ENCODE measurements at places on chromosomes 2 and 18.

GRCh38 chr18:46067438-46068007 lies 4.5 kb downstream of the PSTPIP2 start:
- no peak for DNase-seq

GRCh38 chr2:85393836-85394235 lies 16.3 kb downstream of the CAPG start:
- no peak for DNase-seq

DNA sequence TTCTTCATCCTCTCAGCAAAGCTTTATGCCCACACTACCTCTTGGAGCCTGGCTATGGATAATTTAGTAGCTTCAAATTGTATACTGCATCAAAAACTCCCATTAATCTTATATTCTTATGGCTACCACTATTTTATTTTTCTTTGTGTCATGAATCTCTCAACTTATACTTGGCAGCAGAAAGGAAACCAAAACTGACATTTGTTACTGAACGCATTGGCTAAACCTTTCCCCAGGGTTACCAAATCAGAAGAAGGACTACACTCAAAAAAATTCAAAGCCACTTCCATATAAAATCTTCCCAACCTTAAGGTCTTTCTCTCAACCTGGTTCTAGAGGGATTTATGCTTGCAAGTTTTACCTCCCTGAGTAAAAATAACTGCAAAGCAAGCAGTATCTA lies 97.0 kb upstream of the REG3G start:
- DNase-seq = no peak

DNA sequence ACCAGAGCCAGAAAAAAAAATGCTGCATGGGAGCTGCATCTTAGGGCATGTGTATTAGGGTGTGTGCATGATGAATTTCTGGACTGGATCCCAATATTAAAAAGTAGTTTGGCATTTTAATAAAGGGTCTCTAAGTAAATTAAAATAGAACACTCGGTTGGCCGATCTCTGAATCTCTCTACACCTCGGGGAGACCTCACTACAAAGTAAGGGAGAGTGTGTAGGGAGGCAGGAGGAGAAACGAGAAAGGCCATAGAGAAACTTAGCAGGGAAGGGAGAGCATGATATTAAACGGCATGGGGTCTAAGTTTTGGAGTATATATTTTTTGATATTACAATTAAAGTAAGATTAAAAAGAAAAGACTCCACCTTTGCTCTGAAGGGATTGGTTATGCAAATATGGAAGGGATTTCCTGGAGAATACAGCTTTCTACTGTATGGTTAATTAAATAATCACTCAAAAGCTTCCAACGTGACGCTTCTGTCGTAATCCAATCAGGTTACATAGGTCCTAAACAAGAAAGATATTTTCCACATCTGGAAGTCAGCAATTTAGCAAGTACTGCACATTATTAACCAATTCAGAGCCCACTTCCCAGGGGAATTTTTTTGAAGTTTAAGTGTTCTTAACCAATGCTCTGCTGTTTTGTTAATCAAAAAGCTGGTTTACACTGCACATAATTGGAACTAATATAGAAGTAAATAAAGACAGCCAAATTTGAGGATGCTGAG lies 1.0 kb upstream of the ZEB2 start:
- DNase-seq = no peak

GRCh38 chr2:45938649-45939511 lies 287.4 kb downstream of the PRKCE start:
- DNase-seq = no peak

GRCh38 chr2:27086724-27087593 lies at the start of gene KHK:
Gene KHK, plus strand, starts transcription at chr2:27086772. Its CDS starts 488 bp downstream, at chr2:27087260.
- DNase-seq = no peak

- DNase-seq = no peak
These were observed 34.1 kb upstream of the GRB14 start for GRCh38 chr2:164655336-164655735.

DNA sequence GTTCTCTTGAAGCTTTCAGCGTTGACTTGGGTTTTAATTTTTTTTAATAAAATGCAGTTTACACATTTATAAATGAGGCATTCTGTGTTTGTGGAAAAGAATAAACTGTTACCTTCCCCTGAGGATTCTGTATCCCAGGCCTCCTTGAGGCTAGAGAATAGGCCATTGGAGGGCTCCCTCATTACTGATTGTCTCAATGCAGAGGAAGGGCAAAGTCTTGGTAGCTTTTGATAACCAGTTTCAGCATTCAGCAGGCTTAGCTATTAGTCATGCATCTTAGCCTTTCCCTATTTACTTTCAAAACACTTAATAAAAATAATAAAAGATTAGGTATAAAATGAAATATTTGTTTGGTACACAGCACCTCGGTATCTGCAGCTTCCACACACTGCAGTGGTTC lies 58.1 kb upstream of the OTX1 start:
- no peak for DNase-seq

DNA sequence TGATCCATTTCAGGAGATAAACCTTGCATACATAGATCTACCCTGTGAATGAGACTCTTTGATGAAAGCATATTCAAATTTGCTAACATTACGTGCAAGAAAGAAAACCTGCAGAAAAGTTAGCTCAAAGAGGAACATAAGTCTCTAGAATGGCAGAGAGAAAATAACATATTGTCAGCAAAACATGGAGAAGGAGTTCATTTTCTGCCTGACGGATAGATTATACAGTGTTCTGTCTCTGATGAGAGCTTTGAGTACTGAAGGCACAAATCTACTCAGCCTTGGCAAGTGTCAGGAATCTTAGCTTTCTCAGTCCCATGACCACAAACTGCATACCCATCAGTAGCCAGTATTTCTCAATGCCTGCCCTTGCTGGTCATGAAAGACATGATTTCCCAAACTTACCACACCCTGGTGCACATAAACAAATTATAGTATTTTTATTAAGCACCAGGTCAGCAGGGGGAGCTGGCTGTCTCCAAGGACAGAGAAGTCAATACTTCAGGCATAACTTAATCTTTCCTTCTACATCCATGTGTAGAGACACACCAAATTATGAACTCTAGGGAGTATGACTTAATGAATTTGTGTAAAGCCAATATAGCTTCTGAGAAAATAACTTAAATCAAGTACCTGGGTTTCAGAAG lies 401.2 kb upstream of the SOX11 start:
- no peak for DNase-seq

- no peak for DNase-seq
These were observed 1752.4 kb upstream of the CELF4 start for GRCh38 chr18:39318008-39318407.

GRCh38 chr2:65360441-65360840 lies 72.0 kb downstream of the SPRED2 start:
- peak; percentile 28 for DNase-seq

DNA sequence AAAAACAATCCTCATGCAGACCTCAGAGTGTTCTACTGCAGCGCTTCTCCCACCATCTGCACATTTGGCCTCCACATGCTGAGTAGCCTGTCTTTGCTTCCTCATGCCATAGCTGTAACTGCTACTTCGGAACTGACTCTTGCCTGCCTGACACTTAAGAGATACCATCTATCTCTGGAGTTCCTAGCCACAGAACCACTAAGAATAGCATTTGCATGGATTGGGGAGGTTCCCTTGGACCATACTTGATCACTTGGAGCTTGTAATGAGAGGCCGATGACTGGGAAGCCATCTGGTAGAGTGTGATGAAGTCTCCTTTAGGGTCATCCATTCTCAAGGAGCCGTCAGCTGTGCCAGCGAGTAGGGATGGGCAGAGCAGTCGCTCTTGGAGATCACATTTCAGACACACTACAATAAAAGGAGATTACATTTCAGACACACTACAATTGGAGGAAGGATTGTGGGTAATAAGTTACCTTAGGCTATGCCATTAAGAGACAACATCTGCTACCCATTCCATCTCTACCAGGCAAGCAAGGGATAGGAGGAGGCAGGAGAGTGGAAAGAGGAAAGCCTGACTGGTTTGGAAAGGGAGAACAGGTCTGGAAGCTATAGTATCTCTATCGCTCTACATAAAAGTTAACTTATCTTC lies 21.8 kb downstream of the DOK1 start:
- DNase-seq = no peak

DNA sequence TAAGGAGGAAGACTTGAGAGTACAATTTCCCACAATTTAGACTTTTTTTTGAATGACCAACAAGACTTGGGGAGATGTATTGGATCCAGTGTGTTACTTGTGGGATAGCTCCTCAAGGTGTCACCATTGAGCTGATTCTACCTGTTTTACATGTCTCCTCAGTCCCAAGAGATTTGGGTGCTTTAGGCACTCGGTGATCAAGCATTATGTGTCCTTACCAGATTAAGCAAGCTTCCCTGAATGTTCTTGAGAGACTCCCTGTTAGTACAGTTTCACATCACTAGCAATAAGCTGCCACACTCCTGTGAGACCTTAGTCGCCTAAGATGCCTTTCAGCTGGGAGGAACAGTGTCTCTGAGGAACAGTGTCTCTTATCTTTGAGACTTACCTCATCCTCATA lies 384.3 kb upstream of the SYT4 start:
- DNase-seq = no peak

DNA sequence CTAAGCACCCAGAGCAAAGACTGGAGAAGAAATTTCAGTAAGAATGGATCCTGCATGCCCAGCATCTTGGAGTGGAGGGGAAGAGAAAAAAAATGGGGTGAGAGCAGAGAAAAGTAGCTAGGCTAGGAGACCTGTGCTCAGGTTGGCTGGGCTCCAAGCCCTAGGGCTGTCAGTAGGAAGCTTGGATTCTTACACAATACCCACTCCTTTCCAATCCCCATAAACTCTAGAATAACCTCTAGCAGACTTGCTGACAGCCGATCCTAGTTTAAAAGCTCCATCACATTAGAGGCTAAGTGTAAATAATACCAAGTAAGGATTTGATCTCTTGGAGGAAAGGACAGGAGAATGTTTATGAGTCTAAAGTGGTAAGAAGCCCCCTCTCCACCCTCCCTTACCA lies 46.2 kb upstream of the NABP1 start:
- no peak for DNase-seq

- DNase-seq = no peak
These were observed 3.3 kb upstream of the SLC14A2 start for GRCh38 chr18:45611943-45612342.

- no peak for DNase-seq
These were observed 7.3 kb upstream of the HTR2B start for GRCh38 chr2:231132129-231132528.

DNA sequence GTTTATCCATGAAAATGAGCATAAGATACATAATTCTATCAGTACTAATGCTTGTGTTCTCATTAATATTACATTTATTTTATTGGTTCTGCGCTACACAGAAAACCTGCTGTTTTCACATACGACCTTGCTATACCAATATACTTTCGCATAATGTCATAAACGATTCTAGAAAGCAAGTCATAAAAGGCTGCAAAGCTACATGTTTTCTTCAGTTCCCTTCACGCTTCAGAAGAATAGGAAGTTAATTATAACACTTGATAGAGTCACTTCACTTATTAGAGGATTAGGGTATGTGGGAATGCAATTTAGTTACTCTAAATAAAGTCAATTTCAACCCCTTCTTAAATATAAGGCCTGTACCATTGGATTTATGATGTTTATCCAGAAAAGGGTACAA lies 29.0 kb downstream of the PSME4 start:
- no peak for DNase-seq

DNA sequence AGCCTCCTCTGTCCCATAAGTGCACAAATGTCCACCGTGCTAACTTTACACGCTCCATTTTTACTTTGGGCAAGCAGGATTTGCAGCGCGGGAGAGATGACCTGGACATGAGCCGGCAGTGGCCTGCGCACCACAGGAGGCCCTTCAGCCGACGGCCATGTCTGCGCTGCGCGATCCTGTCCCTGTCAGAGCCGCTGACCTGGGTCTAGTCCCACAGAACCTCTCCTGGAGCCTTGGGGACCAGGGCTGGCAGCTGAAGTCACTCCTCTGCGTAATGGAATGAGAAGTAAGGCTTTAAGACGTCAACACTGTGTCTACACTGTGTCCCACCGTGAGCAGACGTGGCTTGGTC lies 29.6 kb downstream of the ADI1 start:
- no peak for DNase-seq

DNA sequence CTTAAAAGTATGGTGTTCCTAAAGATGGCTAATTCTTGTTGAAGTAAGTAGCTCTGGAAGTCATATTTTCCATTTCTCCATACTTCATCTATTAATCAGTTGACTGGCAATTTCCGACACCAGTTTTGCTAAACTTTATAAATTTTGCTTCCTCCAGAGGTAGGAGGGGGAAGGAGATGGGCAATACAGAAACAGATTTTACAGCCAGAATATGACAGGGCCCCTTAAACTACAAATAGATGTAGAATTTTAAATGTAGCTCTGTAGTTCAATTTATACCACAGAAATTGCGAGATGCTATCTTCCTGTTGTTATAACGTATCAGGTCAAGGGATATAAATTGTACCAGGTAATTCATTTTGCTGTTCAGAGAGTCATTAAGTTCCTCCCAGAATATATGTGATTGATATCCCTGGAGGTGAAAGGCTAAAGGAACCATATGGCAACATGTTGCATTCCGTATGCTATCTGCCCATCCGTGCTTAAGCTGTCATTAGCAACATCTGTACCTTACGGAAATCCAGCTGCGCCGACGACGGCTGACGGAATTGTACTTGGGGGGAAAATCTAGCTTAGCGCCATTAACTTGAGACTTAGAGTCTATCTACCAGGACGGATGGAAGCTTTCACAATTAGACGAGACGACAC lies 8.4 kb upstream of the NR4A2 start:
- peak; percentile 70 for DNase-seq

GRCh38 chr2:201746551-201746950 lies 34.2 kb downstream of the ALS2 start:
- DNase-seq = no peak

GRCh38 chr2:115163572-115163971 lies 721.1 kb downstream of the DPP10 start:
- no peak for DNase-seq

- DNase-seq = no peak
These were observed 45.2 kb upstream of the ST3GAL5 start for GRCh38 chr2:85933753-85934594.

GRCh38 chr2:152542995-152543481 lies 174.2 kb downstream of the PRPF40A start:
- DNase-seq = no peak

DNA sequence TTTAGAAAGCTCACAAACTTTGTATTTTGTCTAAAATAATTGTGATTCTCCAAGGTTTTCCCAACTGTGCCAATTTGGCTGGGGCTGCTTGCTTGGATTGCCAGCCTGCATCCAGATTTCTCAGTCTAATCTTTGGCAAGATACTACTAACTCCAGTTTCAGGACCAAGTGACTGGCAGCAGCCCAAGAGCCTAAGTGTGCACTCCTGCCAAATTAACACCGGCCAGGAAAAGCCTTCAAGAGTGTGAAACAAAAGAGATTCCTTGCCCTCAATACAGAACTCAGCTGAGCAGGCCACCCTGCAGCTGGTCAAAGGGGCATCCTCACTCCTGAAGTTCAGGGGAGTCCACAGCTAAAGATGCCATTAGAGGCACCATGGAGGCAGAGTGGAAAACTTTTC lies 589.0 kb upstream of the ACVR2A start:
- DNase-seq = no peak
